Pancreas (tissue), 10 donors: ENCODE measurements at places on chromosomes 13 and 19.

- no peak for DNase-seq
- no peaks in the 10 kb centered on the region for H3K4me1 ChIP-seq
- H3K4me3 ChIP-seq, result no peak overlapping the region
- no peak overlapping the region for H3K27ac ChIP-seq
Measured at GRCh38 chr19:16943942-16944625, 55.3 kb downstream of the F2RL3 start.

DNA sequence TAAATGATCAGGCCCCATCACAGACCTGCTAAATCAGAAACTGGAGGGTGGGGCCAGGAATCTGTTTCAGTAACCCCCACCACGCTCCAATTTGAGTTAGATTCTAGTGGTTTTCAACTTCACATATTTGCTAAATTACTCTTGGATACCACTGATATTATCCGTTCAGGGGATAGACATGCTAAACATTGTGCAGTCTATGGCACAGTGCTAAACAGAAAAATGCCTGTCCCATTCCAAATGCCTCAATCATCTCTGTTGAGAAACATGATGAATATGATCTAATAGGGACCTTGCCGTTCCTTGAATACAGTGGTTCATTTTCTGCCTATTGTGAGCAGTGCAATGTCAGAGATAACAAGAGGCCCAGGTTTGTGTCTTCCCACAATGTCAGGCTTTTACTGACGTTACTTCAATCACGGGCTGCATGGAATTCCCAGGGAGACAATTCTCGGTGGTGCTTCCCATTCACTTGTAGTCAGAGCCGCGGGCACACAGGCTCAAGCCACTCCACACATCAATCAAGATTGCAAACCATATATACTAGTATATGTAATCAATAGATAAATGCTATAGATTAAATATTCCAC, 52.7 kb downstream of the MYO16 start:
- no peaks in the 10 kb centered on the region for H3K4me1 ChIP-seq
- H3K36me3 ChIP-seq, result no peaks in the 10 kb centered on the region
- no peak for DNase-seq
- H3K4me3 ChIP-seq, result no peak overlapping the region

DNA sequence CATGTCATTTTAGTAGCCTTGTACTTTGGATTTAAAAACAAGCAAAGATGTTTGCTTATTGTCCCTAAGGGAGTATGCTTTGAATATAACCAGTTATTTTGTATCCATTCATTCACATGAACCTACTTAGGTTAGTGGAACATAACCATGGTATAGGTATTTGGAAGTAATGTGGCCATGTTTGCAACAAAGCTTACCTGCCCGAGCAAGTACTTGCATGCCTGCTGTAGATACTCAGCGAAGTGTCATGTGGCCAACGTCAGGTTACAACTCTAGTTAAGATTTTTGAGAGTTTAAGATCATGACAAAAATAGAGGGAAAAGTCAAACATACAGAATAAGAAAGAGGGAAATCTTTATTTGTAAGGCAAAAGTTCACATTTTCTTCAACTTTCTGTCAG, 57.2 kb downstream of the COG6 start:
- DNase-seq, result no peak
- no peak overlapping the region for H3K4me3 ChIP-seq
- H3K27me3 ChIP-seq, result no peaks in the 10 kb centered on the region
- no peaks in the 10 kb centered on the region for H3K4me1 ChIP-seq
- H3K27ac ChIP-seq, result no peak overlapping the region
- H3K36me3 ChIP-seq, result no peaks in the 10 kb centered on the region

- H3K27me3 ChIP-seq, result no peaks in the 10 kb centered on the region
- no peak overlapping the region for H3K4me3 ChIP-seq
- no peak for DNase-seq
- H3K4me1 ChIP-seq, result no peaks in the 10 kb centered on the region
Measured at GRCh38 chr19:18951721-18952281, 10.8 kb upstream of the HOMER3 start.

- DNase-seq, result peak; percentile 81
- peak within 1 kb of the TSS; percentile 29 for H3K4me3 ChIP-seq
- no peaks in the 10 kb centered on the region for H3K27me3 ChIP-seq
- no peaks in the 10 kb centered on the region for H3K4me1 ChIP-seq
- H3K27ac ChIP-seq, result peak within 1 kb of the TSS; percentile 16
Measured at GRCh38 chr19:47713046-47714021, at the start of gene EHD2. EHD2 (plus strand) TSS chr19:47713422; CDS start chr19:47716613, 3,191 bp downstream.
